SW480 (cell line): ENCODE measurements at places on chromosomes 4 and X.

DNA sequence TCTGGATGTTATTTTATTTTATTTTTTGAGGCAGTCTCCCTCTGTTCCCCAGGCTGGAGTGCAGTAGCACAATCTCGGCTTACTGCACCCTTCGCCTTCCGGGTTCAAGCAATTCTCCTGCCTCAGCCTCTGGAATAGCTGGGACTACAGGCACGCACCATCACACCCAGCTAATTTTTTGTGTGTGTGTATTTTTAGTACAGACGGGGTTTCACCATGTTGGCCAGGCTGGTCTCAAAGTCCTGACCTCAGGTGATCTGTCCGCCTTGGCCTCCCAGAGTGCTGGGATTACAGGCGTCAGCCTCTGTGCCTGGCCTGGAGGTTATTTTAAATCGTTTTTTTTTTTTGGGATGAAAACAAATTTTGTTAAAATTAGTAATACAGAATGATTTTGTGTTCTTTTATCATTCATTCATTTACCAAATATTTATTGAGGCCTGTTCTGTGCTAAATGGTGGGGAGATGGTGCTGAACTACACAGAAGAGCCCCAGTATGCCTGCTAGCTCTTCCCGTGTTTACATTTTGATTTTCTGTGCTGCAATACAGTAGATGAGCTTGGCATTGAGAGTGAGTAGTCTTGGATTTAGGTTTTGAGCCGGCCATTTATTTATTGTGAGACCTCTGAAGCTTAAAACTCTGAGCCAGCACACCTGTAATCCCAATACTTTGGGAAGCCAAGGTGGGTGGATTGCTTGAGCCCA lies 22.7 kb downstream of the ADD1 start:
- no peak for DNase-seq

DNA sequence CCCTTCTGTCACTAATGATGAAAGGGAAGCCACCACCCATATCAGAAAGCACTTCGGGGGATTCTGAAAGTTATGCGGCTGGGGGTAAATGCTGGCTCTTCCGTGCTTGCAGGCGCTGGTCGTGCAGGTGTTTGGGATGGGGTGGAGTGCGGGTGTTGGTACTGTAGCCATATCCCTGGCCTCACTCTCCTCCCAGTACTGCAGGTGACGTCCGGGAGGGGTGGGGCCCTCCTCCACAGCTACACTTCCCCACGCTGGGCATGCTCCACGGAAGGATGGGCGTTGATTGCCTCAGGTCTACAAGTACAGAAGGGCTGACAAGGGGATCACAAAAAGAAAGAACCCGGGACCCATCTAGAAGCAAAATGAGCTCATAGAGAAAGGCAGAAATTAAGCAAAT lies 48.6 kb upstream of the CLDN24 start:
- DNase-seq: no peak

DNA sequence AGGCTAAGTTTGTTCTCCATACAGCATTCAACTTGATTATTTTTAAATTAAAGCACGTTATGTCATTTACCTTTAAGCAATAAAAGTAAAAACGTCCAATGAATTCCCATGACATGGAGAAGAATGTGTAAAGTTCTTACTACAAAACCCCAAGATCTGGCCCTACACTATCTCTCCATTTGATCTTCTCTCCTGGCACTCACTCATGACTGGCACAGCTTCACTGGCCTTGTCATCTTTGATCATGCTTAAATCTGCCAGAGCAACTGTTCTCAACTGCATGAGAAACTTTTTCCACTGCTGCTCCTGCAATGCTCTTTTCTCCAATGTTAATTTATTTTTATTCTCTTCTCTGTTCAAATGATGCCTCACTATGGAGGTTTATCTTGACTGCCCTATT lies 1109.0 kb upstream of the IGFBP7 start:
- DNase-seq: no peak

GRCh38 chr4:12884846-12885796 lies 599.0 kb downstream of the RAB28 start:
- DNase-seq: no peak

- DNase-seq: no peak
These were observed 106.4 kb upstream of the NDST4 start for GRCh38 chr4:115219862-115220261.

GRCh38 chrX:5702890-5703289 lies 525.8 kb downstream of the NLGN4X start:
- no peak for DNase-seq

GRCh38 chr4:46267866-46268265 lies 122.1 kb downstream of the GABRA2 start:
- no peak for DNase-seq

GRCh38 chr4:171594293-171594692 lies 218.9 kb upstream of the GALNTL6 start:
- no peak for DNase-seq

DNA sequence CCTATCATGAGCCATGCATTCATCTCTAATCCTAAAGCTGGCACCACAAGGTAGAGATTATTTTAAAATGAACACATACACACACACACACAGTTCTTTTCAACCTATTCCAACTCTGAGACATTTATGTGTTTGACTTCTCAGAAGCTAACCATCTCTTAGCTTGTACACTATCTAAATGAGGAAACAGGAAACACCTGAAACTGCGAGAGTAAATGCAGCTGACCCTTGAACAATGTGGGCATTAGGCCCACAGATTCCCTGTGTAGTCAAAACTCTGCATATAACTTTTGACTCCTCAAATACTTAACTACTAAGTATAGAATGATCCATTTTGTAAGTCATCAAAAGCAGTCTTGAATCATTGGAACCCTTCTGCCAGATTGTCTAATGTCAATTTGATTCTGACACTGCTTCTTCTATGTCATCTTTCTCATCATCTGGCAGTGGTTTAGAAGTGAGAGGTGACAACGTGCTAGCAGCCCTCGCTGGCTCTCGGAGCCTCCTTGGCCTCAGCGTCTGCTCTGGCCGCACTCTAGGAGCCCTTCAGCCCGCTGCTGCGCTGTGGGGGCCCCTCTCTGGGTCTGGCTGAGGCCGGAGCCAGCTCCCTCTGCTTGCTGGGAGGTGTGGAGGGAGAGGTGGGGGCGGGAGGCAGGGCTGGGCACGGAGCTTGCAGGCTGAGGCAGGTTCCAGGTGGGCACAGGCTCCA lies 21.4 kb upstream of the IL15 start:
- DNase-seq: no peak

- DNase-seq: no peak
These were observed 29.6 kb downstream of the MCUB start for GRCh38 chr4:109589605-109590004.

DNA sequence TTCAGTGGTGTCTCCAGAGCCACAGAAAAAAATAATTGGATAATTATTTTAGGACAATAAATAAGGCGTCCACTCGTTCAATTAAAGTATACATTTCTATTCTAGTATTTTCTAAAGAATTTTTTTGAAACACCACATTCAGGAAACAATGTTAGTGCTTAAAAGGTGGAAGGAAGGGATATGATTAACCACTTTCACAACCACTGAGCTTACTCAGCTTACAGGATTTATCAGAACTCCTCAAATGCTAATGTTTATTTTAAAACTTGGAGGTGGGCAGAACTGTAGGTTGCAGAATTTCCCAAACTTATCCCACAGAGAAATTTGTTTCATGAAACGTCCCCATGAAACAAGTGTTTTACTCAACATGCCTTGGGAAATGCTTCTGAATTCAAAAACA lies 54.3 kb upstream of the MAGEB2 start:
- DNase-seq: no peak

DNA sequence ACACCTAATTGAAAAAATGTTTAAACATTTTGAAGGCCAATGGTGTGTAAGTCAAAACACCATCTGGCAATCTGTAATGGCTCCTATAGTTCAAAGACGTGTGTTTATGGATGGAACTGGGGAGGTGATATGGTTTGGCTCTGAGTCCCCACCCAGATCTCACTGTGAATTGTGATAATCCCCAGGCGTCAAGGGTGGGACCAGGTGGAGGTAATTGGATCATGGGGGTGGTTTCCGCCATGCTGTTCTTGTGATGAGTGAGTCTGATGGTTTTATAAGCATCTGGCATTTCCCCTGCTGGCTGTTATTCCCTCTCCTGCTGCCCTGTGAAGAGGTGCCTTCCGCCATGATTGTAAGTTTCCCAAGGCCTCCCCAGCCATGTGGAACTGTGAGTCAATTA lies 52.2 kb downstream of the ADRA2C start:
- no peak for DNase-seq

DNA sequence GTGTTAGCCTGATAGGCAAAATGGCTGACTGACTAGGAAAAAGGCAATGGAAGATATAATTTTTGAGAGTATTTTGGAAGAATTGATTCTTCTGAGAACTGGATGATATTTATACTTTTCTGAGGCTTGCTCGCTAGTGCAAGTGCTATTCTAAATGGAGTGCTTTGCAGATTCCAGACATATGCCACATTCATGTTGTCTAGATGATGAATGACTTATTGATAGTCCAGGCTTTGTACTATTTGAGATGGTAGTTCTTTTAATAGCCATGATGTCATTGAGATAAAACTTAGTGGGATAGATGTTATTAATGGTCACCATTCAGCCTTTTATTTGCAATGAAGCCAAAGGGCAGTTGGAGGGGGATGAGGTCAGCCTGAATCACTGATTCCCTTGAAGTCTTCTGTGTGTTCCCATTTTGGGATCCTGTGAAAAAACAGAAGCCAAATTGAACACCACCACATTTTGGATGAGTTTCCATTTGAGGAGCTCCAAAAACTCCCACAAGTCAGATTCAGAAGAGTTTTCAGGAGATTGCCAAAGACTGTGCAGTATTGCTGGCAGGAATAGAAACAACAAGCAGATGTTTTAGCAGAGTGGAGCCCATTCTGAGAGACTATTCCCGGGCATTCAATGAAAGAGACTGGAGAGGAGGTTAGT lies 184.1 kb downstream of the IL1RAPL2 start:
- no peak for DNase-seq

- no peak for DNase-seq
These were observed 57.7 kb downstream of the PRPS1 start for GRCh38 chrX:107686026-107686425.

DNA sequence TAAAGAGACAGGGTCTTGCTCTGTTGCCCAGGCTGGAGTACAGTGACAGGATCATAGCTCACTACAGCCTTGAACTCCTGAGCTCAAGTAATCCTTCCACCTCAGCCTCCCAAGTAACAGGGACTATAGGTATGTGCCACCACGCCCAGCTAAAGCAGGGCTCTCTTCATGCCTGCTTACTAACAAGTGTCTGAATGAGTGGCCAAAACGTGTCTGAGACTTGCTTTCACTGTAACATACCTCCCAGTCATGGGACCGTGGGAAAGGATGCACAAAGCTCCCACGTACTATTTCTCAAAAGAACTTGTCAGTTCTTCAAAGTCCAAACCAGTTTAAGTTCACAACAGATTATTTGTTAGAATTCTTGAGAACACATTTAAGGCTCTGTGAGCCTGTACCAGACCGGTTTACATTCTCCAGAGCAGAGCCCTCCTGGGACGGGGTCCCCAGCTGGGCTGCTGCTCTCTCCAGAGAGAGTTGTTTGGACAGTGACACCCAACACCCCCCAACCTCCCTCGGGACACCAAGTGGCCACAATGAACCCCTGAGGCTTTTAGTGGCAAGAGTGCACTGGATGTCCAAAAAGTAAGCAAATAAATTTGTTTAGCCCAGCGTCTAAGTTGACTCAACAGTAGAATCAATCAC lies 24.1 kb downstream of the SH3KBP1 start:
- no peak for DNase-seq

DNA sequence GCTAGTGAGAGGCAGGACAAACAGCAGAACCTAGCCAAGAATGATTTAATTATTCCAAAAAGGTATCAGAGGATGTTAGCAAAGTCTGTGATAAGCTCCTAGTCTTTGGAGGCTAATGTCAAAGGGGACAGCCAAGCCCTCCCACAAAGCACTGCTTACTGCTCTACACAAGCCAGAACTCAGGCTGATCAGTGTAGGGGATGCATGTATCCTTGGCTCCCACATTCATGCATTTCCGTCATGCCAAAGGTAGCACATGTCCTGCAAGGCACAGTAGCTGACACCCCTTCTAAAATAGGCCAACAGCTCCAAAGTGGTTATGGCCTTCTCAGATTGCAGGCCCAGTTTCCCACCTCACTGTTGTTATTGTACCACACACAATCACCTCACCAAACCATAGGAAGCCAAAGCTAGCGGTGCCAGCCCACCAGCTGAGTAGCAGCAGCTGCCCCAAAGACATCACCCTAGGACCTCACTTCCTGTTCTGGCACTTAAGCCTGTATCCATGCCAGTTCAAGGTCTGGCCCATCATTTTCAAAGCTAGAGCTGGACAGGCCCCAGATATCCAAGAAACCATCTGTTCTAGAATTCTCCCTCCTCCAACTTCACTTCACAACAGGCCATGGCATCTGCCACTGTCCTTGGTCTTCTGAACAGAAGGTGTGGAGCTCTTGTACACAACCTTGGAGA lies 40.9 kb downstream of the TSPAN5 start:
- DNase-seq: no peak

- no peak for DNase-seq
These were observed 94.6 kb upstream of the RPS6KA3 start for GRCh38 chrX:20361081-20361889.

GRCh38 chr4:133995243-133995960 lies 206.2 kb downstream of the PABPC4L start:
- no peak for DNase-seq

GRCh38 chr4:101200561-101200960 lies 146.8 kb downstream of the PPP3CA start:
- no peak for DNase-seq

GRCh38 chr4:11748164-11748872 lies 319.6 kb upstream of the HS3ST1 start:
- DNase-seq: peak; percentile 51
